SJCRH30 (cell line): ENCODE measurements at places on chromosomes 4 and X.
A peak's percentile ranks its signal among the peaks of the same experiment; 100 is the strongest.

GRCh38 chr4:125062115-125063050 is 252.4 kb upstream of the FAT4 start:
- no peak for DNase-seq

- DNase-seq: no peak
Observed at GRCh38 chr4:54017308-54017707, 47.1 kb downstream of the CHIC2 start.

DNA sequence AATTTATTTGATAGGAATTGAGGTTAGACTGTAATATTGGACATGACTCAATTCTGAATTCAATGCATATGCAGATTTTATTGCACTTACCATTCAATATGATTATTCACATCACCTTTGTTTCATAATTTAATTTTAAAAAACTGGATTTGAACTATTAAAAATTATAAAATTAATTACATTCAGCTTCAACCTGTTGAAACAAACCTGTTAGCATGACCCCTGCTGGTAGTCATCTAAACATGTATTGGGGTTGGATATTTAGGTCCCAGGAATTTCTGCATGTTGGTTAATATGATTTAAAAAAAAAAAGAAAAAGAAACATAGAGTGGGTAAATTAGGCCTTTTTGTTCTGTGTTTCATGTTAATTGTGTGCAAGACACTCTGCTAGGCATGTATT is 85.9 kb downstream of the ARSJ start:
- no peak for DNase-seq

- DNase-seq: no peak
Observed at GRCh38 chr4:163612762-163613161, 118.3 kb downstream of the TMA16 start.

DNA sequence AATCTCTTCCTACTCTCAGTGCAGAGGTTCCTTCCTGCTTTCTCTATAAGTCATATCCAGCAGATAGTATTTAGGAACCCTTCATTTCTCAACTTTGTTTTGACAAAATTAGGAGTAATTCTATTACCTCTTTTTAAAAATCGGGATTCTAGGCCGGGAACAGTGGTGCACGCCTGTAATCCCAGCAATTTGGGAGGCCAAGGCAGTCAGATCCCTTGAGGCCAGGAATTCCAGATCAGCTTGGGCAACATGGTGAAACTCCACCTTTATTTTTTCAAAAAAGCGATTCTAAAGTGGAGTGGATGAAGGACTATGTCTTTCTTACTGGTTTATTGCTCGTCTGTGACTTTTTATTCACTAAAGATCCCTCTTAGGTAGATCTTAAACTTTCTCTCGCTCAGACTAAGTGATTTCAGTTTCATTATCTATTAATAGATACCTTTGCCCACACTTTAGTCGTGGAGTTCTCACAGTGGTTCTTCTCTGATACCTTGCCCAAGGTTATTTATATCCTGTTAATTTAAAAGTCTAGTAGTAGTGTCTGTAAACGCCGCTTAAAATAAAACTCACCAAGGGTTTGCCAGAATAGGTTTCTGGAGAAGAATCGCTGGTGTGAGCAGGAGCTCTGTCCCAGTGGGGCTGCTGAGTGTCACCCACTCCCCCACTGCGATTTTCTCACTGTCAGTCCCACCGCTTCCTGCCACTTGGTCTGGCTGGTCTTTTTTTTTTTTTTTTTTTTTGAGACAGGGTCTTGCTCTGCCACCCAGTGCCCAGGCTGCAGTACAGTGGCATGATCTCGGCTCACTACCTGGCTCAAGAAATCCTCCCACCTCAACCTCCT is 27.0 kb upstream of the TMEM131L start:
- no peak for DNase-seq

DNA sequence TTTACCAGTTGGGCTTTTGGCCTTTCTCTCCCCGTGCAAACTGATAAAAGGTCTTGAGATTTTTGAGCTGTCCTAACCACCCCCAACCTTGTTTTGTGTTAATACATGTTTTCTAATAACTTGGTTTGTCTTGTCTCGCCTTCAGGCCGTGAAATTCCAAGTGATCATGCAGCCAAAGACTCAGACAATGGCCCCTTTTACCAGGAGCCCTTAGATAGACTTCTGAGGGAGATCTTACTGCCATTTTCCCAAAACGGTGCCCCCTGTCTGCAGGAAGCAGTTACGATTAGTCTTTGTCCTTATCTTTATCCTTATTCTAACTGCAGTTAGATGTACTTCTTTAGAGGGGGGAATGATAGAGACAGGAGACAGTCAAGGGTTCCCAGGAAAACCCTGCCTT is 245.3 kb upstream of the HDX start:
- DNase-seq: no peak

- DNase-seq: peak; percentile 40
Observed at GRCh38 chr4:103018391-103019307, 856 bp downstream of the SLC9B1 start.

DNA sequence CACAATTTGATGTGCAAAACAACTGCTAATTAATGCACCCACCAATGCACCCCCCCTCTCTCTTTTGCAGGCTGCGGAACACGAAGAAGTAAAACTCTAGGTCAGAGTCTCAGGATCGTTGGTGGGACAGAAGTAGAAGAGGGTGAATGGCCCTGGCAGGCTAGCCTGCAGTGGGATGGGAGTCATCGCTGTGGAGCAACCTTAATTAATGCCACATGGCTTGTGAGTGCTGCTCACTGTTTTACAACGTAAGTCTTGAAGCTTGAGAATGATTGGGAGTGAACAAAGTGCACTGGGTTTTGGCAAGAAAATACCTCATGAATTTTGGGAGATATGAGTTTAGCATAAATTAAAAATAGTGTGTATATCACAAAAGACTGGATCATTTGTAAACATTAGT is 28.9 kb downstream of the TMPRSS11E start:
- no peak for DNase-seq

GRCh38 chrX:140766024-140766611 is 56.6 kb downstream of the LINC00632 start:
- DNase-seq: peak; percentile 69
